ENCODE measurements at places on chromosomes 16 and 17.

GRCh38 chr16:48173889-48174288 is 18.1 kb upstream of the ABCC12 start:
- no peak for DNase-seq

DNA sequence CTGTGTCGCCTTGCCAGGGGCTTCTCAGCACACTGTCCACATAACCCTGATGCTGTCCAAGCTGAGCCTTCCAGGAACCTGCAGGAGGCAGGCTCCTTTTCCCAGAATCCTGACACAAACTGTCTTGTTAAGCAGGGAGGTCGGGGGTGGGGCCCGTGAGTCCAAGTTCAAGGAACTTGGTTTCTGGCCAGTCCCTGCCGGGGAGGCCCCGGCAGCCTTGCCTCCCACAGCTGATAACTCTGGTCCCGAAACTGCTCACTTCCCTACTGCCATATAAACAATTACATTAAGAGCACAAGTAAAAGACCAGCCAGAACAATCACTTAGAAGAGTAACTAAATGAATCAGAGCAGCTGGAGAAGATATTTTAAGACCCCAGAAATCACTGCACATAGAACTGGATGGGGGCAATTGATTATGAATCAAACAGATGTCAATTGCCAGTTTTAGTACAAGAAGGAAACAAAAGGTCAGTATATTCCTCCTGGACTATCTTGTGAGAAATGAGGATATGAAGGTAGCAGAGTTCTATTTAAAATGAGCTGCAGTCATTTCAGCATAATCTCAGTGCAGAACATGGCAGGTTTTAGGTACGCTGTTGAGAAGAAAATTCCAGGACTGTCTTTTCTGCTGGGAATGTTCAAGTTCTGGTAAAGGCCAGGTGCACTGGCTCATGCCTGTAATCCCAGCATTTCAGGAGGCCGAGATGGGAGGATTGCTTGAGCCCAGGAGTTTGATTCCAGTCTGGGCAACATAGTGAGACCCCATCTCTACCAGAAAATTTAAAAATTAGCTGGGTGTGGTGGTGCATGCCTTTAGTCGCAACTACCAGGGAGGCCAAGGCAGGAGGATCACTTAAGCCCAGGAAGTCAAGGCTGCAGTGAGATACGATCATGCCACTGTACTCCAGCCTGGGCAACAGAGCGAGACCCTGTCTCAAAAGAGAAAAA is 169.8 kb downstream of the PITPNC1 start:
- peak; percentile 24 for DNase-seq

DNA sequence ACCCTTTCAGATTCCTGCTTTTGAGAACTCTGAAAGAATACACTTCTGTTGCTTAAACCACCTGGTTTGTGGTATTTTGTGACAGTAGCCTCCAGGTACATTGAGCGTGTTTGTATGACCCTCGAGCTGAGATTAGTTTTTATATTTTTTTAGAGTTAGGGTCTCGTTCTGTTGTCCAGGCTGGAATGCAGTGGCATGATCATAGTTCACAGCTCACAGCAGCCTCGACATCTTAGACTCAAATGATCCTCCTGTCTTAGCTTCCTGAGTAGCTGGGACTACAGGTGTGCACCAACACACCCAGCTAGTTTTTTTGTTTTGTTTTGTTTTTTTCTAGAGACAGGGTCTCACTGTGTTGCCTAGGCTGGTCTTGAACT is 4.5 kb upstream of the ITPRIPL2 start:
- no peak for DNase-seq

- no peak for DNase-seq
Observed at GRCh38 chr17:60579551-60579950, 20.4 kb upstream of the PPM1D start.

DNA sequence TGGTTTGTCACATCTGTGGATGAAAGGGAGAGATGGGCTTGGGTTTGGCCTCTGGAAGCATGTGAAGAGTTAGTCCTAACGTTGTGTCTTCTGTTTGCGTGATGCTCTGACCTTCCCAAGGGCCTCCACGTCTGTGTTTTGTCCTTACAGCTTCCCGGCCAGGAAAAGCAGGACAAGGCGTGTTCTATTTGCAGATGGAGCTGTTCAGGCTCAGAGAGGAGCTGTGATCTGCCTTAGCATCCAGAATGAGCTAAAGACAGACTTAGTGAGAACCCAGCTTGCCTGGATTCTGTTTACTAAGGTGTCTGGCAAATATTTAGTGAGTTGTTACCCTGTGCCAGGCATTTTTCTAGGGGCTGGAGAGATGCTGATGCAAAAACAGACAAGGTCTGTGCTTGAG is 282.1 kb downstream of the CBLN1 start:
- no peak for DNase-seq

DNA sequence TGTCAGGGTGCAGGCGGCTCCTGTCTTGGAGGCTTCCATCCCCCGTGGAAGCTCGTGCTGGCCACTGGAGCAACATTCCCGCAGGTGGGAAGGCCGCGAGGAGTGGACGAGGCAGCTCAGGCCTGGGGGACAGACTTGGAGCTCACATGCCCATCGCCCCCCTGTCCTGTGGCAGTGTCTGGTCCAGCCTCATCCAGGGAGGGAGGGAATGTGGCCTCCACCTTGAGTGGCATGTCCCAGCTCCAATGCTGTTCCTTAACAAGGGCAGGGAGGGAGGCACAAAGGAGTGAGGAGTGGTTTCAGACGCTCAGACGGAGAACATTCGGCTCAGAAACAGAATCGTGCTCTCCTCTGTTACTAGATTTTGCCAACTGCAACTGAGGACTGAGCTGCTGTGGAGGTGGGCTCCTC is 159.4 kb upstream of the CHMP6 start:
- DNase-seq: peak; percentile 57

DNA sequence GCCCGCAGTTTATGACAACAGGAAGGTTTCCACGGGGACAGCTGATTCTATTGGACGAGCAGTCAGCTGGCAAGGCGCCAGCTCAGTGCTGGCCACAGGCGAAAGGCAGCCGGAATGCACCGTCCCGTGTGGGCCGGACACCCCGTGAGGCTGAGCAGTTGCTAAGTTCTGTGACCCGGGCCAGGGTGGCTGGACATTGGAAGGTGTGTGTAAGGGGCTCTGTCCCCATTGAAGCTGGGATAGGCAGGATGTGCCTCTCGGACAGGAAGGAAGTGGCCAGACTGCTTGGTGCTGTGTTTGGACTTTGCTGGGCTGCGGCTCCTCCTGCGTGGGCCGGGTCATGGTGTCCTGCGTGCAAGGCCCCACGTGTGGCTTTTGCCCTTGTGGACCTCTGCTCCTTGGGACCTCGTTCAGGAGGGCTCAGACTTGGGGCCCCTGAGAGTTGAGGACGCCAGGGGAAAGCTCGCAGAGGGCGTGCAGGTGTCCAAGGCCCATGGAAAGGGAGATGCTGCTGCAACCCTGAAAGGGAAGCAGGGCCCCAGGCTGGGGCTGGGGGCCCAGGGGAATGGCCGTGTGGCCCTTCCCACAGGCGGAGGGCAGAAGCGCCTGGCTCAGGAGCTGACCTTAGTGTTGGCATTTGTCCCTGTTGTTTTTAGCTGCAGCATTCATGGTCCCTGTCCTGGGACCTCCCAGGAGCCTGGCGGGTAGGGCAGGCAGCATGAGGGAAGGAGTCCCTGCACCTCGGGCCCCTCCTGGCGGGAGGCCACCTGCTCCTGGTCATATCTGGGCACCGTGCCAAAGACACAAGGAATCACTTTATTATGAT is 10.0 kb downstream of the BAIAP2 start:
- peak; percentile 79 for DNase-seq

DNA sequence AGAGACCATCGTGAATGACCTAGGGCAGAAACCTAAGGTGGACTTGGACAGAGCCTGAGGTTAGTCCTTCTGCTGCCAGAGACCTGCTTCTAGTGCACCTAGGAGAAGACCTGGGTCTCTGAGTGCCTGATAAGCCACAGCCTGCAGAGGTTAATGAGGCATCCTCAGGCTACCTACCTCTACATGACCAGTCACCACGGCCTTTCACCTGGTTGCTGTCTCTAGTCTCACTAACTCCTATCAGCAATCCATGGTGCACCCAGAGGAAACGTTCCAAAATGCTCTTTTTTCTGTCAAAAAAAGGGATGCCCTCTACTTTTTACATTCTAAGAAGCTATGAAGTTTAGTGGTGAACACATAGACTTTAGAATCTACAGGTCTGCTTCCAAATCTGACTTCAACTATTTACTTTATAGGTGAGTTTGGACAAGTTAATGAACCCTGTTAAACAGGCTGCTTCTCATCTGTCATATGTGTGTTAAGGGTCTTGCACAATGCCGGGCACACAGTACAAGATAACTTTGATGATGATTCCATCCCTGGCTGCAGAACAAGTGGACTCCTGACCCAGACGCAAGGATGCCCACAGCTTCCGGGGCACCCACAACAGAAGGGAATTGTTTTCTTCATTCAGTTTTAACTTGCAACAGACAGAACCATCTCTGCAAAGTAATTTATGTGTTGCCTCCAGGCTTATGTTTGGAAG is 469.9 kb upstream of the CDH5 start:
- no peak for DNase-seq

DNA sequence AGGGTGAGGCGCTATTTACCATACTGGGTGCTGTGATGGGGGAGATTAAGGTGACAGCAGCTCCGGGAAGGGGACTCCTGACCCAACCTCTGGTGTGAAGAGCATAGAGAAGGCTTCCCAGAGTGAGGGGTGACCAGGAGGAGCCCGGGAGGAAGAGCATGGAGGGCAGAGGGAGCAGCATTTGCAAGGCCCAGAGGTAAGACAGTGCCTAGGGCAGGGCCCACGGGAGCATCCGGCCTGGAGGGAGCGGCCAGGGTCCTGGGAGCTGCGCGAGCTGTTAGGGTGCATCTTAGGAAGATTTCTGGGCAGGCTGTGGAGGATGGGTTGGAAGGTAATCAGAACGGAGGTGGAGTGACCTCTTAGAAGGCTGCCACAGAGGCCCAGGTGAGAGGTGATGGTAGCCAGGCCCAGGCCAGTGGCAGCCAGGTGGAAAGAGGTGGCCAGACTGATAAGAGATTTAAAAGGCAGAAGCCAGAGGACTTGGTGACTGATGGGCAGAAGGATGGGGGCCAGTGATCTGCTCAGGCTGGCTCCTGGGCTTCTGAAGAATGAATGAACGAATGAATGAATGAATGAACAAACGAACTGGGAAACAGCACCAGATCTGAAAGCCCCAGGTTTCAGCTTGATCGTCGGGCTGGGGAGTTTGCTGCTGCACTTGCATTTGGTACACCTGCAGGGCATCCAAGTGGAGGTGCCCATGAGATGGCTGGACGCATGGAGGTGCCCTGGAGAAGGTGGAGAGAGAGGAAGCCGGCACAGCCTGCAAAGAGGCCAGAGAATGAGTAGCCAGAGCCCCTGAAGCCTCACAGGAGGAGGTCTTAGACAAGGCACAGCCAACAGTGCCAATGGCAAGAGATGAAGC is 13.0 kb upstream of the TMEM92 start:
- DNase-seq: no peak

DNA sequence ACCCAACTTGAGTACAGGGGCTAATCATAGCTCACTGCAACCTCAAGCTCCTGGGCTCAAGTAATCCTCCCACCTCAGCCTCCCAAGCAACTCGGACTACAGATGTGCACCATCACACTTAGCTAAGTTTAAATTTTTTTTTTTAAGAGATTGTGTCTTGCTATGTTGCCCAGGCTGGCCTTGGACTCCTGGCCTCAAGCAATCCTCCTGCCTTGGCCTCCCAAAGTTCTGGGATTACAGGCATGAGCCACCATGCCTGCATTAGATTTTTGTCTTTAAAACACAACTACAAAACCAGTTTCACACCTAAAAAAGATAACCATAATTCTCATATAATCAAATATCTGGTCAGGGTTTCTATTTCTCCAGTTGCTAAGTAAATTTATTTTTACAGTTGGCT is 147.1 kb downstream of the CHD9 start:
- DNase-seq: no peak

DNA sequence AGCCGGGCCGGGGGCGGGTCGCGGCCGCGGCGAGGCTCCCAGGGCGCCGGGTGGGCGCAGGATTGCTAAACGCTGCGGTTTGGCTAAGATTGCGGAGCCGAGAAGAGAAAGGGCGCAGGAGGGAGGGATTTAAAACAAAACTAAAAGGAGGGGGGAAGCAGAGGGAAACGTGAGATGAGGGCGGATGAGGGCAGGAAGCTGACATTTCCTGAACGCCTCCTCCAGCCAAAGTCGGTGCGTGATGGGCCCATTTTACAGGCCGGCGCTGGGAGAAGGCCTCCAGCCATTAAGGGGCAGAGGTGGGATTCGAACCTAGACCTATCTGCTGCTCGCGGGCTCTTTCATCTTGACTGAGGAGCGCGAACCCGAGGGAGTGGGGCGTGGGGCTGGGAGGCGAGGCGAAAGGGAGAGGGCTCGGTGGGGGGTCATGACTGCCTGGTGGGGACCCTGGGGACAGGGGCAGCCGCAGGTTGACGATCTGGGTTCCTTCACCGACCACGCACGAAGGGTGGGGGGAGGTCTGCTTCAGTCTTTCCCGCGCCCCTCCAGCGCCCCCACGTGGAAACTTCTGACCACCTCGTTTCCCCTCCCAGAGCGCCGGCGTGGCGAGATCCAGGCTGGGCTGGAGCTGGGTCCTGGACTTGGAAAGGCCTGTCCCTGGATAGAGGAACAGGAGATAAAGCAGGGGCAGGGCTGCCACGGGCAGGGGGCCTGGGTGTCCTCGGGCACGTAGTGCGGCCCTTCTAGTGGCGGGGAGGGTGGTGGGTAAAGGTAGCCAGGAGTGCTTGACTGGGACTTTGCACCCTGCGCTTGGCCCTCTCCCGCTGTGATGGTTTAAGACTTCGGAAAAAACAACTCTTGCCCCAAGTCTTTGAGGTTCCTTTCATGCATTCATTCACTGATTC is 3.8 kb upstream of the TAC4 start:
- peak; percentile 45 for DNase-seq

DNA sequence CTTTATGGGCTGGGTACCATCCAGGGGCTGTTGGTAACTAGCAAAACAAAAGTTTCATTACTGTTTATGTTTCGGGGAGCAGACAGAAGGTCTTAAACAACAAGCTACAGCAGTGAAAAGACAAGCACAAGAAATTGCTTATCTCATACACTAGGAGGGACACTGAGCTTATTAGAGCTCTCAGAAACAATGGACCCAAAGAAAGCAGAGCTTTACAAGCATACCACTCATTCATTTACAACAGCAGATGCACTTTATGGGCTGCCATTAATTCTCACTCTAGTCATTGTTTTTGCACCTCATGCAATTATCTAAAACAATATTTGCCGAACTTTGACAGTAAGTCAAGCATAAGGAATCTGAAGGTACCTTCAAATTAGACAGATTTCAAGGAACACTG is 10.0 kb downstream of the KRT16 start:
- no peak for DNase-seq

- no peak for DNase-seq
Observed at GRCh38 chr17:14699574-14700185, 398.8 kb downstream of the HS3ST3B1 start.
